Stimulated activated CD4-positive, alpha-beta T cell treated with anti-CD3 and anti-CD28 coated beads, Interleukin-2, amount 100 ng/mL, for 48 hours (primary cell): ENCODE measurements at places on chromosomes 16 and 17.

DNA sequence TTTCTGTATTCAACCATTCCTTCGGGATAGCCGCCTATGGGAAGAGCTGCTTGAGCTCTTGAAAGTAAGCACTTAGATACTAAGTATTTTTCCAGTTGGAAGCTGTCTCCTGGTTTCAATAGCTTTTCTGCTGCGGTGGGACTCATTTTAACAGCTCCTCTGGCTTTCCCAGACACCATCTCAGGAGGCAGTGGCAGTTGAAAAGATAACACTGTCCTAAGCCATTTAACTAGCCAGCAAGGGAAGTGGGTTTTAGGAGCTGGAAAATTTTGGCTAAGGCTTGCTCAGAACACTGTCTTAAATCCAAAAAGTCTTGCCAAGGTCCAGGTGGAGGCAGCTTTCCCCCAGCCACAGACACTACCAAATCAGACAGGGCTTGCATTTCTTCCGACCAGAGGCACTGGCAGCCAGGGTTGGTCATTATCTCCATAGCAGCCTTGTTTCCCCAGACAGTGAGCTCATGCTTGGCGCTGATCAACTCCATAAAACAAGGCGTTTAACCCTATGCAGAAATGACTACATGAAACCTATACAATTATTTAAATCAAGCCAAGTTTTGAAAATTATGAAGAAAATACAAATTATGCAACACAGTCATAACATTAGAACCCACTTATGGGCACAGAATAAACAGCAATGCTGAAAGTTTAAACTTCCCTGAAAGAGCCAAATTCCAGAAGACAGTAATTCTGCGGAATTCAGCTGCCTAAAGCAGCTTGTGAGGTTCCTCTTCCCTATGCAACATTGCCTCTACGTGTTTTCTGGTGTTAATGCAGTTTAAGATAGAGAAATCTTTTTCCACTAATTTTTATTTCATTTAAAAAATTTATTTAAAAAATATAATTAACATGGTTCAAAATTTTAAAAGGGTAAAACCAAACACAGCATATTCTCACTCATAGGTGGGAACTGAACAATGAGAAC is 25.0 kb downstream of the GABARAPL2 start:
- no peak for DNase-seq

GRCh38 chr17:59684967-59685366 is 22.3 kb downstream of the PTRH2 start:
- DNase-seq, result no peak

- DNase-seq, result no peak
Measured at GRCh38 chr17:27585153-27585681, 45.8 kb upstream of the LGALS9 start.

- peak; percentile 97 for DNase-seq
Measured at GRCh38 chr16:74984529-74985296, at the start of gene WDR59. Gene WDR59, minus strand, starts transcription at chr16:74985123. Its CDS starts 106 bp downstream, at chr16:74985017.

GRCh38 chr16:3038896-3039295 is 2.2 kb upstream of the BICDL2 start:
- no peak for DNase-seq
